ENCODE measurements at places on chromosomes 5 and 9.

DNA sequence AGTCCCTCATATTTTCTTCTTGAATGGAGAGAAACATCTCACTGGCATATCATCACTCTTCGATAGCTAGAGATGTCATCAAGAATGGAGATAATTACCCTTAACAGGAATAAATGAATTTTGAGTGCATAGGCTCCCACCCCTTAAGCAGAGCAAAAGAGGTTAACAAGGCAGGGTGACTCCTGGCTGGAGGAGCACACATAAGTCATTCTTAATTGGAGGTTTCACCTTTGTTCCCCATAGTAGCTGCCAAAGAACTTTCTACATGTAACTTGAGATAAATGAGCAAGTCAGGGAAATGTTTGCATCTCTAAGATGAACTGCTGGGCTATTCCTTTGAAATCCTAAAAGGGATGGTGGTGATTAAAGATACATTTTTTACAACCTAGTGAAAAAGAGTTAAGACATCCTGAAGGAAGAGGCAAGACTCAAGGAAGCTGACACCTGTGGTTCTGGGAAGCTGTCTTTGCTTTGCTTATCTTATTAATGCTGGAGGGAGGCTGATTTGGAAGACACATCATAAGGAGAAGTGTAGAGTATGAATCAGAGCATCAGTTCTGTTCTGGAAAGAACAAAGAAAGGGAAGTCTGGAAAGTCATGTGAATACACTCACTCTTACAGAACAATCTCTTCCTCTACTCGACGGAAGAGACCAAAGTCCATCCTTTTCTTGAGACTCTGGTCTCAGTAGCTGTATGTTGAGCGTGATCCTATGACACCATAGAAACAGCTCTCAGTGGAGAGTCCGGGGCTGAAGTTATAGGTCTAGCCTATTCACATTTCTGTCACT is 326.3 kb downstream of the OSTF1 start:
- DNase-seq, result peak; percentile 1

GRCh38 chr5:79330071-79330470 is 94.1 kb downstream of the JMY start:
- peak; percentile 2 for DNase-seq

DNA sequence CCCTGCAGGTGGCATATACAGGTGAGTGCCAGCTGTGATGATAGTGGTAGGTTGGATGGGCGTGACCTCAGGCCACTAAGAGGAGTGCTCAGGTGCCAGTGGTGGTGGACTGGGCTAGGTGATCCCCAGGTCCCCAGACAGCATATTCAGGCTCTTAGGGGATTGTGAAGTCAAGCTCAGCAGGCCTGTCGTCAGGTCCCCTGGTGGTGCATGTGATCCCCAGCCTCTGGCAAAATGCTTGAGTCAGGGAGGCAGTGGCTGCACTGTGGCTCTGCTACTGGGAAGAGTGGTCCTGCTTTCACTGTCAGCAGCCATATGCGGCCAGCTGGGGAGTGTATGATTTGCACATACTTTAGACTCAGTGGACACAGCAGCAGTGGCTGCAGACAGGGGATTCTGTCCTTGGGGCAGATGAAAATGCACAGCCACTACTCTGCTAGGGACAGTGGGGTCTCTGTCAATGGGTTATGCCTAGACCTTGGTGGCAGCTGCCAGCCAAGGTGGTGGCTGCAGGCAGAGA is 31.6 kb upstream of the CTSL start:
- no peak for DNase-seq

GRCh38 chr5:54214722-54215121 is 95.7 kb downstream of the ARL15 start:
- no peak for DNase-seq

DNA sequence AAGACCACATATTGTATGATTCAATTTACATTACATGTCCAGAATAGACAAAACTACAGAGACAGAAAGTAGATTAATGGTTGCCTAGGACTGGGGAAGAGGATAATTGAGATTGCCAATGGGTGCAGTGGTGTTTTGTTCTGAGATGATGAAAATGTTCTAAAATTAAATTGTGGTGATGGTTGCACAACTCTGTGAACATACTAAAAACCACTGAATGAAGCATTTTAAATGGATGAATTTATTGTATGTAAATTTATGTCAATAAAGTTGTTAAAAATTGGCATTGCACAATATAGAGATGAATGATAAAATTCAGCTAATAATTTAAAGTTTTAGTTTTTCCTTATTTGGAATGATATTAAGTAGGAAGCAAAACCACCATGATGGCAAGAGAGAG is 109.5 kb upstream of the NR4A3 start:
- DNase-seq, result peak; percentile 36

DNA sequence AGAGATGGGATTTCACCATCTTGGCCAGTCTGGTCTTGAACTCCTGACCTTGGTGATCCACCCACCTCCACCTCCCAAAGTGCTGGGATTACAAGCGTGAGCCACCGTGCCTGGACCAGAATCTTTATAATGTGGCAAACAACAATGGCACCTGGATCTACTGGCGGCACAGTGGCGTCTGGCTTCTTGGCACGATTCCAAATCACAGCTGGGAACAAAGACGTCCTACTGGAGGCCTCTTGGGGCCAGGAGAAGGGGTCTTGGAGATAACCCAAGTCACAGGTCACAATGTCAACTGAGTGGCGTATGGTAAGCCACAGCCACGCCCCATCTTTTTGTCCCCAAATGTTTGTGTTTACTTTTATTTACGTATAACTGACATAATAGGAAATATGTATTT is 77.8 kb upstream of the RAPGEF1 start:
- DNase-seq, result no peak

- no peak for DNase-seq
Observed at GRCh38 chr5:75337366-75338021, 474 bp downstream of the HMGCR start.

GRCh38 chr9:22241024-22241423 is 205.6 kb upstream of the DMRTA1 start:
- no peak for DNase-seq

DNA sequence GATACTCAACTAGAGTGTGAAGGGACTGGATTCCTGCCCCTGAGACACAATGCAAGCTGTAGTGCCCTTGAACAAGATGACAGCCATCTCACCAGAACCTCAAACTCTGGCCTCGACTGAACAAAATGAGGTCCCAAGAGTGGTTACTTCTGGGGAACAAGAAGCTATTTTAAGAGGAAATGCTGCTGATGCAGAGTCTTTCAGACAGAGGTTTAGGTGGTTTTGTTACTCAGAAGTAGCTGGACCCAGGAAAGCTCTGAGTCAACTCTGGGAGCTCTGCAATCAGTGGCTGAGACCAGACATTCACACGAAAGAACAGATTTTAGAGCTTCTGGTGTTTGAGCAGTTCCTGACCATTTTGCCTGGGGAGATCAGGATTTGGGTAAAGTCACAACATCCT is 2.4 kb downstream of the ZNF483 start:
- no peak for DNase-seq

DNA sequence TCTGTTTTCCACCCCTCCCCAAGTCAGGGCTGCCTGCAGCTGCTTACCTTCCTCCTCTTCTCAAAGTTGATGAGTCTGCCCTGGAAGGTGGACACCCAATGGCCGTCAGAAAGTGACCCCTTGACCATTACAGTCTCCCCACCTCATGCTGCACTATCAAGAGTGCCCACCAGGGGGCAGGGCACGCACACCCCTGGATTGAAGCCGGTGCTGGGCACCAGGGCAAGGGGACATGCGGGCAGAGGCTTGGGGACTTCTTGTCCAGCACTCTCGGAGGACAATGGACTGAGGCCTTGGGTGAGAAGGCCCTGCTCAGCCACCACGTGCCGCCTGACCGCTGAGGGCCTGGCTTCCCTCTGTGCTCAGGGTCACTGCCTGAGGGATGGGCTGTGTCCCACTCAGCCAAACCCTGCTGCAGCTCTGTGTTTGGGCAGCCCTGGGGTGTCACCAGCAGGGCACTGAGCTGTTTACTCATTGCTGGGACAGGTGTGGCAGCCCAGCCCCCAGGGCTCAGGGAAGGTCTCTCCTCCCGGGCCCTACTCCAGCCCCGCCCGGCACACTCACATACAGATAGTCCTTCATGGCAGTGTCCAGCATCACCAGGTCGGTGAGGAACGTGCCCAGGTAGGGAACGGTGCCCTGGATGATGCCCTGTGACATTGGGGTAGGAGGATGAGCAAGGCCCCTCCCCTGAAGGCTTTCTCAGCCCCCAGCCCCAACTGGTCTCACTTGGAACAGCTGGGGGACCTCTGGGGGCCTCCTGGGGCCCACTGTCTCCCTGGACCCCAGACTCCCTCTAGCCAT is 17.7 kb downstream of the RALGDS start:
- peak; percentile 23 for DNase-seq

DNA sequence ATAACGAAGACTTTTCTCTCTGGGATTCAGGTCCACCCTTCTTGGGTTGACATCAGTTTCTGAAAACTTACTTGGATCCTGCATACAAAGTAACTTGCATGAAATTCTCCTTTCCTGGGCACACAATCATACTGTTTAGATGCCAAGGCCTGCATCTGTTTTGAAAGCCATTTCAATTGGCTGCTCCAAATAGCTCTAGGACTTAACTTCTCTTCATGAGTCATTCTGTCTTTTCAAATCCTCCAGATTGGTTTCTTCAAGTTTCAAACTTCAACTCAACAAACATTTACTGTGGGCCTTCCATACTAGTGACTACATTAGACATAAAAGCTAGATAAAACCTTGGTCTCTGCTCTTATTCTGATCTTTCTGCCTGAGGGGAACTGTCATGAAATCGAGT is 54.8 kb upstream of the HMHB1 start:
- no peak for DNase-seq

- no peak for DNase-seq
Observed at GRCh38 chr5:95035891-95036685, 248.8 kb downstream of the MCTP1 start.

DNA sequence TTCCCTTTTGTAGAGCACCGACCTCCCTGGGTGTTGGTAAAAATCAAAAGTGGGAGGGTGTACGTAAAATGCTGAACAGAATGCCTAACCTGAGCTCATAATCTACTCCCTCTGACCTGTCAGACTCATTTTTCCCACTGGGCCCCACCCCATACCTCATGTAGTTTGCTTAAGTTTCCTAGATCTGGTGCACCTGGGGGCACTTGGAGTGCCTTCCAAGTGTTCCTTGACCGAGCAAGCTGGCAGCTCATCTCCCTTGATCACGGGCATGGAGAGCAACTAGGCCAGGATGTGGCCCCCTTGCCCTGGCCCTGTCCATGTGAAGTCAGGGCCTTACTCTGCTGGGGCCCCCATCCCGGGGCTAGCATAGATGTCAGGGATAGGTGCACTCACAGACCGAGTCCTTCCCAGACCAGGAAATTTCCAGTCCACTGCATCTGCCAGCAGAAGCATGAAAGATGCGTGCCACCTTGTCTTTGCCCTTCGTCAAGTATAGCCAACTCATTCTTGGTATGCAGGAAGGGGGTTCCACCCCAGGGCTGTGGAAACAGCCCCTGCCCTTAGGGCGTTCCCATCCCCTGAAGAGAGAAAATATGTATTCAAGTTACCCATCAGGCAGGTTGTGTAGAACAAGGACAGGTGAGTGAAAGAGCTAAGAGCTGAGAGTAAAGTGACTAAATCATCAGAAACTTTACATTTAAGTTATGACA is 41.9 kb downstream of the SLC22A5 start:
- DNase-seq, result no peak

- DNase-seq, result peak; percentile 18
Observed at GRCh38 chr5:140041492-140042392, 1.4 kb downstream of the NRG2 start.

GRCh38 chr9:137255448-137256114 is 454 bp downstream of the NELFB start:
- DNase-seq, result no peak

Data from fibroblast of upper back skin (primary cell).